Stimulated activated CD4-positive, alpha-beta T cell treated with anti-CD3 and anti-CD28 coated beads, Interleukin-1b, Interleukin-23, amount 100 ng/mL, for 4 hours (primary cell): ENCODE measurements at places on chromosomes 6 and 20.

DNA sequence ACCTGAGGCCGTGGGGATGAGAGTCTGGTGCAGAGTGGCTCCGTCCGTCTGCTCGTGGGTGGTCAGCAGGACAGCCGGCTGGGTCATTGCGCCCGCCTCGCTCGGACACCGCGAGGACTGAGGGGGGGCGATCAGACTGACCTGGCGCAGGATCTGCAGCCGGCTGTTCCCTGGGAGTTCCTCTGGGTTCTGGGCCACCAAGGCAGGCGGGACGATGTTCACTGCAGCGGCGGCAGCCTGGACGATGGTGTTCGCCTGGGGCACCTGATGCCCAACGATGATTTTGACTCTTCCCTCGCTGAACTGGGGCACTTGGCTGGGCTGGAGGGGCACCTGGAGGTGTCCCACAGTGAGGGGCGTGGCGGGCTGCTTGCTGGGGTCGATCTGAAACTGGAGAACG, 39.2 kb downstream of the ZFP64 start:
- no peak for DNase-seq

DNA sequence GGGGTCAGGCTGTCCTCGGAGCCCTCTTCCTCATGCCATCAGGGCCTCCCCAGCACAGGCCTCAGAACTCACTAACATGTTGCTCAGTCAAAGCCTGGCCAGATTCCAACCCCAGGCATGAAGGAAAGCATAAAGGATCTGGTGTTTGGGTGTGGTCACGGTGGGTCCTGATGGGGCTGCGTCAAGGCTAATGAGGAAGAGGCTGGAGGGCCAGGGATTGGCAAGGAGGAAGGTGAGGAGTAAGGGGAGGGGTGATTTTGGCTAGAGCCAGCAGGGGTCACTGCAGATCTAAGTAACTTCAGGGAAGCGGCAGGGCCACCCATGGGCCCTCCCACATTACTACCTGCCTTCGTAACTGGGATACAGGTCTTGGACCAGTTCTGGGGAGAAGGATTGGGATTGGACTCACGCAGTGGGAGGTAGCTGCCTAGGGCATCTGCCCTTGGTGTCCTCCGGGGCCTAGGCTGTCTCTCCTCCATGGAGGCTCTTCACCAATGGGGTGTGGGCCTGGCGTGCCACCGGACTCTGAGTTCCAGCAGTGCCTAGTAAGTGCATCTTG, 36.2 kb upstream of the MRPS18A start:
- peak; percentile 62 for DNase-seq

GRCh38 chr6:110158479-110158878, 21.0 kb downstream of the WASF1 start:
- DNase-seq, result no peak

DNA sequence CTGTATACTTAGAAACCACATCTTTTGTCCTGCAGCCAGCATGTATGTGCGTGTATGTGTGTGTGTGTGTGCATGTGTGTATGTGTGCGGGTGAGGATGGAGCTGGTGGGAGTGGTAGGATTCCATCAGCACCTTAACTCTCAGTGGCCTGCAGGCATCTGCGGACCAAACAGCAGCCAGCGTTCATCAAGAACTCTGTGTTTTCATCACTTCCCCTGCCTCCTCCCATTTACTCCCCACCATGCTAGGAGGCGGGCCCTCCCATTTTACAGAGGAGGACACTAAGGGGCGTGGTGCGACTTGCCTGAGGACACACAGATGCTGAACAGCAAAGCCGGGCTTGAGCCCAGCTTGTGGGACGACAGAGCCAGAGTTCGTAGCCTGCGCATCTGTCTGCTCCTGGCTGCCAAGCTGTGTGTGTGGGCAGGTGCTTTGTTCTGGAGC, 8.9 kb downstream of the VSTM2L start:
- DNase-seq, result no peak

DNA sequence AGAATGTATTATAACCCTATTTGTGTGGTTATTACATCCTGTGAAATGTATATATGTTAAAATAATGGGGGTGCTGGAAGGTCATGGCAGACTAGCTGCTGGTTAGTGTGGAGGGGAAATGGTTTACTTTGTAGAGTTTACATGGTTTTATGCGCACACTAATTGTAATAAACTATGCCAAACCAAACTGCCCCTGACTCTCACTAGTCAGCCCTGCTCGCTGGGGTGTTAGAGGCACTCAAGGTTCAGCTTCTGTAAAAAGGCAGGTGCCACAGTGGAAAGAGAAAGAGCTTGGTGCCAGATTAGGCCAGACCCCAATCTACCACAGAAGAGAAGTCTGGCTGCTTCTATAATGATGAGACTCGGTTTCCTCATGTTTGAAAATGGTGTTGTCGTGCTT, 52.7 kb downstream of the GOPC start:
- no peak for DNase-seq

DNA sequence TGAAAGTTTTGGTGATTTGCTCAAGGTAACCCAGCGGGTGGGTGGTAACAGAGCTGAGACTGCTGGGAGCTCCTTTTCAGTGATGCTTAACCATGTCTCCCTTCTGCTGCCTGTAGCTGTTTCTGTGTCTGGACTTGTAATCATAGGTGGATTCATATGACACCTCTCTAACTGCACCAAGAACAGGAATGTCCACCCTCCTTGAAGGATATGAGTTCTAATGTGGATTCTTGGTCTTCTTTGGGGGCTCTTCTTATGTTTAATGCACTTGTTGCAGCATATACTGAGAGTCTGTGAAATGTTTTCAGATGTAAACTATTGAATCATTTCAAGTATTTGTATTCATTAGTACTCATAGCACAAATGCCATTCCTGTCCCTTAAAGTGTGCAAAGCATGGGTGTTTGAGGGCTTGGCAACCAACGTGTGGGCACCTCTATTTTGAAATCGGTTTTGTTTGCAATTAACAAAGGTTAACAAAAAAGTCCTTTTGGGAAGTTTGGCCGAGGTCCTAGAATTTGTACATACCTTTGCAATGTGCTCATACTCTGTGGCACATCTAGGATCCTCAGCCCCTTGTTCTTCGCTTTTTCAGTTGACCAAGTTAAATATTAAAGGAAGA, 138.0 kb downstream of the SOX4 start:
- no peak for DNase-seq

GRCh38 chr6:95227351-95227750, 350.0 kb upstream of the MANEA start:
- no peak for DNase-seq

GRCh38 chr20:34876406-34877282, at the start of gene ACSS2:
Gene ACSS2 (plus strand): TSS chr20:34876612. CDS start chr20:34876646, 34 bp downstream.
- DNase-seq, result peak; percentile 98

- DNase-seq, result no peak
Measured at GRCh38 chr6:129175066-129175465, 292.1 kb downstream of the LAMA2 start.

DNA sequence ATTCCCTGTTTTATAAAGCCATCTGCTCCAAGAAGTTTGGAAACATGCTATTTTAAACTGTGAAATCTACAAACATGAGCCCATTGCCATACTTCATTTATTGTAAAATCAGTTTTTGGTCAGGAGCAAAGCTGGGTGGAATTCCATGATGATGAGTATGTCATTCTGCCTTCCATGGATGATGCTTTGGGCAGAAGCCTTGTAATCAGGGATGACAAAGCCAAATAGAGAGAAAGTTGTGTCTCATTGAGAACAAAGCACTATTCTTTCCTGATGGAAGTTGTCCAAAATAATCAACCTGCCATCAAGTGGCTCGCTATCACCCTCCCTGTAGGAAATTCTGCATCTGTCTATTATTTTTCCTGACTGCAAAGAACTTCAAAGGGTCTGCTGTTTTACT, 313.0 kb upstream of the DEFB112 start:
- no peak for DNase-seq

DNA sequence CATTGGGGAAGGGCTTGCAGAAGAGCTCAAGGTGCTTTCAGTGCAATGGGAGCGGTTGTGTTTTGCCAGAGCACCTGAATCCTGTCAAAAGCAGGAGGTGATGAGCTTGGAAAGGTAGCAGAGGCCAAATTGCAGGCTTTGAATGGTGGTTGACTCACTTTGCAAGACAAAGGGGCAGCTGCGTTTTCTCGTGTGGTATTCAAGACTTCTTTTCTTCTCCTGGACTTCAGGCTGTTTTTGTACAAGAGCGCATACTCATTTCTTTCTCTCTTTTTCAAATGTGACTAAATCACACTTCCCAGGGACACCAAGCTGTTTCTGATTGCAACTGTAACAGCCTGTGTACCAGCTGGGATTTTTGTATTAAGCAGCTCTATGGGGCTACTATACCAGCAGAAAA, 32.3 kb downstream of the GHRH start:
- DNase-seq, result no peak

DNA sequence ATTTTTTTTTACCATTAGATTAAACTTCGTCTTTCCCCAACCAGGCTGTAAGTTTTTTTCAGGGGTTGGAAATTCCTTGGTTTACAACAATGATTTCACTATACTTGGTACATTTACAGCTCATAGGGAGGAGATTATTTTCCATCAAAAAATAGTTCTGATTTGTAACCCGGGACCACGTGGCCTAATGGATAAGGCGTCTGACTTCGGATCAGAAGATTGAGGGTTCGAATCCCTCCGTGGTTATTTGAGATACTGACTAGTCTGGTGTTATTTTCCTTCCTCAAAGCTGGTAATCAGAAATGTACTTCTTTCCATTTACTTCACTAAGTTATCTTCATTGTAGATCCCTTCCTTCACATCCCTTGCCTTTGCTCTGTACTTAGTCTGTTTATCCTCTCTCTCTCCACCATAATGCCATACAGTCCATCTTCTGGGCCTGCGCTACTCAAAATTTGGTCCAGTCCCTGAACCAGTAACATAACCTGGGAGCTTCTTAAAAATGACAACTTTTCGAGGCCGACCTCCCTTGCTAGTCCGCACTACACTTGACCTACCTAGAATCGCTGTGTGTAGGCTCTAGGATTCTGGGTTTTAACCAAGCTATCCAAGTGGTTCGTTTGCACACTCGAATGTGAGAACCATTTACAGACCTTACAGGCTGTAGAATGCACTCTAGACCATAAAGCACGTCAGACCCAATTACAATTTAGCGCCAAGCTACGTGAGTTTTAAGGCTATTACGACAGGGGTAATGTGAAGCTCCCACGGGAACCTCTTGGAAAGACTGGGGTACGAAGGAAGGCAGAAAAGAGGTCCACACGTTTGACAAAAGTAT, 42.1 kb upstream of the BTN3A2 start:
- no peak for DNase-seq

DNA sequence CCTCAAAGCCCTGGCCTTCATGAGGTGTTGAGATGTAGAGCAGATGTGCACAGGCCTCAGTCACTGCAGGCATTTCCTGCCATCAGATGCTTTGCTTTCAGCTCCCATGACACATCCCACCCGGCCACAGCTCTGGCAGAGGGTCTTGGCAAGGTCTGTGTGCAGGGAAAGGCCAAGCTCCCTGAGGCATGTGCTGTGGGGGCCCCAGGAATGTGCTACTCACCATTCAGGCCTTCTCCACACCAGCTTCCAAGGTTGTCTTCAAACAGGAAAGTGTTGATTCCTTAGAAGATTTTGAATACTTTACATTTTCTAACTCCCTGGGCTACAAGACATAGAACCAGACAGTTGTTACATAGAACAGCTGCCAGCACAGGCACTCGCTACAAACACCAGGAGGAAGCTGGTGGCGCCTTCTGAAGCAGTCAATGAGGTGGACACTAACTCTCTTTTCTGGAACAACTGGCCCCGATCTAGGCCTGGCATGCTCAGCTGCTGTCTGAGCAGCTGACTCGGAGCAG, 27.8 kb downstream of the CASS4 start:
- no peak for DNase-seq

DNA sequence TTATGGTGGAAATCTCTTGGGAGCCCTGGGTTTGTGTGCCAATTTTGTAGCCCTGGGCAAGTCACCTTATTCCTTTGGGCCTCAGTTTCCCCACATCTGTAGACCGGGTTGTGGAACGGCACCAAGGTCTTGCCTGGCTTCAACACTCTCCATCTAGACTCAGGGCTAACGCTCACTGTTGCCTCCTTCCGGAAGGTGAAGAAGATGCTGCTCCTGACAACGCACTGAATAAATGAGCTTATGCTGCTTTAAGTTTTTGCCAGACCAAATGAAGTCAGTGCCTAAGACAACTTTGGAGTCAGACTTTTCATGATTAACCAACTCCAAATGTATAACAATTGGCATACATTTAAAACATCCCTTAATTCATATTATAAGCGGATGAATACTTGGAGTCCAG, 53.1 kb downstream of the PSMG4 start:
- DNase-seq, result no peak

DNA sequence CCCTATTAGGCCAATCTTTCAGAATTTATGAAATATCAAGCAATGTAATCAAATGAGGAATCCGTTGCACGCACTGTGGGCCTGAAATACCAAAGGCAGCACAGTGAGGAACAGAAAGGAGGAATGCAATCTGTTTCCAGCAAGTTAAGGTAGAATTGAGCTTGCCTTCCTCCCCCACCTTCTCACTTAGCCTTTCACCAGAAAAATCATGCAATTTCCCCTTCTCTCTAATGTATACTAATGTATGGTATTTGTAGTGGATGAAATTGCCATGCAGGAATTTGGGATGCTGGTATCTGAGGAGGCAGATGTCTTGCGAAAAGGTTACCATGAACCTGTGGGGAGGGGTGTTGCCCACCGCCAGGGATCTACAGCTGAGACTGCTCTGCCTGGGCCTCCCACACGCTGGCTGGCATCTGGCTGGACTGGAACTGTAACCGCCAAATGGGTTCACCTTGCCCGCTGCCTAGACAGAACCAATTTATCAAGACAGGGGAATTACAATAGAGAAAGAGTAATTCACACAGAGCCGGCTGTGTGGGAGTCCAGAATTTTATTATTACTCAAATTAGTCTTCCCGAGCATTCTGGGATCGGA, 222.4 kb upstream of the MYLIP start:
- no peak for DNase-seq

DNA sequence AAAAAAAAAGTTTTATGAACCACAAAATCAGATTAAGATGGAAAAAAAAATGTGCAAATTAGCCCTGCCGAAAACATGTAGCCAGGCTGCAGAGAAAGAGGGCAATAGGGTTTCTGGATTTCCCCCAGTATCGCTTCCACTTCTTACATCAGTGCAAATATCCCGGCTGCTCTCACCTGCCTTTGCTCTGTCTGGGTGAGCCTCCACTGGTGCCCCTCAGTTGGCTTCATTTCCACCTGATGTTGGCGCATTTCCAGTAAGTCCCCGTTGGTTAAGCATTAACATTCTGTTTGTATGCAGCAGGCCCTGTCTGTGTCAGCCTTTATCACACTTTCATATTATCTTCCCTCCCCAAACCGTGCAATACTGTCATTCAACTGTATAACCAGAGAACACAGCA, 215.1 kb downstream of the CBLN4 start:
- no peak for DNase-seq

DNA sequence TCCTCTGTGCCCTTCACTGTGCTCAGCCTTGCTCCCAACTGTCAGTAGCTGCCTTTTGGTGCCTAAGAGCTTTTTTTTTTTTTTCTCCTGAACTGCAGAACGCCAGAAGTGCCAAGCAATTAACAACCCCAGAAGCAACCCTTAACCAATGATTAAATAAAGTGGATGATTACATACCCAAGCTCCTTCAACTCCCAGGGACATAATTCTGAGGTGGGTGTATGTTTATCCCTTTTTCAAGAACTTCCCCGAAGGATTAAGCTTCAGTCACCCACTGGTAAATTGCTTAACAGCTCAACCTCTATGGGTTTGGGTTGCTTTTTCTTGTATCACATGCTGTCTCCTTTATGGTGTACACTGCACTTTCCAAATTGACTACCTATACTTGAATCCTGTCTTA, 41.1 kb downstream of the KLHL31 start:
- DNase-seq, result no peak
